ENCODE measurements at places on chromosomes 7 and 10.

GRCh38 chr10:125661431-125661940 is 21.5 kb downstream of the TEX36 start:
- no peak for DNase-seq

DNA sequence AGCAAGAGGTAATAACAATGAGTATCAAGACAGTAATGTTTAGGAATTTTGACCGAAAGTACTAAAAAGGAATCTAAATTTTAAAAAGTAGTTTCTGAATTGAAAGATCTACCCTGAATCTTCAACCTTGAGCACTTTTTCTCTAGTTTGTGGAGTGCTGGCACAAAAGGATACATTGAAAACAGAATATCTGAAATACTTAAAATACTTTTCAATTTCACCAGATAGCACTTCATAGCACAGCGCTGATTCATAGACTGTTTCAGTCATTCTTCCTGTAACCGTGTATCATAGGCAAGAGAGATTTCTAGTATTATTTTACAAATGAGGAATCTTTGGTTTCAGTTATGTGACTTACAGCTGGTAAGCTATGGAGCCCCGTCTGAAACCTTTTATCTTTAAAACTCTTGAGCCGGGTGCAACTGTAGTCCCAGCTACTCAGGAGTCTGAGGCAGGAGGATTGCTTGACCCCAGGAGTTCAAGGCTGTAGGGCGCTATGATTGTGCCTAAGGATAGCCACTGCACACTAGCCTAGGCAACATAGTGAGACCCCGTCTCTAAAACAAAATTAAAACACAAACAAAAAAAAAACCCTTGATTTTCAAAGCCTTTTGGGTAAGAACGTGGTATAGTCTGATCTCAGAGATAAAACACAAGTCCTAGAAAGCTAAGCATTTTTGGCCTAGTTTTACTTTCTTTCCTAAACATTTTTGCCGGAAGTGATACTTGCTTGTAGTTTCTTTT is 35.1 kb downstream of the FHIP2A start:
- DNase-seq, result no peak

GRCh38 chr7:55117286-55117685 is 98.5 kb downstream of the EGFR start:
- DNase-seq, result peak; percentile 77

- DNase-seq, result no peak
These were observed 37.1 kb downstream of the STEAP4 start for GRCh38 chr7:88269586-88269985.

- DNase-seq, result no peak
These were observed 67.9 kb upstream of the BMPER start for GRCh38 chr7:33837356-33837851.

DNA sequence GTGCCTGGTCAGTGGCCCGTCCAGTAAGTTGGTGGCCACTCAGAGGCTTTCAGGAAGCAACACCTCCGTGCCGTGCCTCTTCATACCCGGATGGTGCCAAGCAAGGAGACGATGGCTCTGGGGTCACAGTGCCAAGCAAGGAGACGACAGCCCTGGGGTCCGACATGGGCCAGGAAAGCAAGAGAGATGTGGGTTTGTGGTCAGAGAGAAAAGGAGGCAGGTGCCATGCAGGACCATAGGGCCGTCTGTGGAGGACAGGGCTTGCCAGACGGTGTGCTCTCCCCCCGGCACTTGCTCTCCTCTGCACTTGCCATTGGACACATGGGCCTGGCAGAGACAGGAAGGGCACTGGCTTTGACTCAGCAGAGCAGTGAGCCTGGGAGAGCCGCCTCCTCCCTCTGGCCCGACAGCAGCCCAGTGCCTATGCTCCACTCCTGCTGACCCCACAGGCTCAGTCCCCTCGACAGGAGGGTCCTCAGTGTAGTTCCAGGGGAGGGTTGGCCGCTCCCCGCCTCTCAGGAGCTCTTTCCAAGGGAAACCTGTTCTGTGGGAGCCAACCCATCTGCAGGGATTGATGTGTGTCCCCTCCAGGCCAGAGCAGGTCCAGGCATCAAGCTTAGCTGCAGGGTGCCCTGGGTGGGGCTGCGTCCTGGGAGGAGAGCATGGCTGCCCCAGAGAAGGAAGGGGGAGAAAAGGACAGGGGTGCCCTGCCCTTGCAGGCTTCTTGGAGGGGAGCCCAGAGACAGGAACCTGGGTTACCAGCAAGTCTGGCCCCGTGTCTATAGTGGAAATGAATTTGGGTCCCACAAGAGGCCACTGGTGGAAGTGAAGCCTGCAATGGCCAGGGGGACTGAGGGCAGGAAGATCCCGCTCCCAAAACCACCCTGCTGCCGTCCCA is 7.6 kb upstream of the CALML5 start:
- DNase-seq, result no peak

- DNase-seq, result no peak
These were observed 83.7 kb downstream of the CYP2C19 start for GRCh38 chr10:94846204-94846603.

- no peak for DNase-seq
These were observed 60.7 kb downstream of the ZRANB1 start for GRCh38 chr10:125002423-125003145.

DNA sequence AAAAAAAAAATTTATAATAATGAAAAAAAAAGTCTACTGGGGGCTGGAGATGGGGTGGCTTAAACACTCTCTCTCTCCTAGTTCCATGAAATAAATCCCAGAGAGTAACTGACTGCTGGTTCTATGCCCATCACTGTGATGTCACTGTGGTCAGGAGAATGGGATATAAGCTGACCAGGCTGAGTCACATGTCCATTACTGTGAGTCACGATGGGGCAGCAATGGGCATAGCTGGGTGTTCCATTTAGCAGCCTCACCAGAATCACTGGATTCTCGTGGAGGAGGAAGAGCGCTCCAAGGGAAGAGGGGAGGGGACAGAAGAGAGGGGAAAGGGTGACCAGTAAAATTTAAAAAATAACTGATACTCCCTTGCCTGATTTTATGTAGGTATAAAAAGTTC is 37.1 kb downstream of the MASTL start:
- DNase-seq, result no peak

DNA sequence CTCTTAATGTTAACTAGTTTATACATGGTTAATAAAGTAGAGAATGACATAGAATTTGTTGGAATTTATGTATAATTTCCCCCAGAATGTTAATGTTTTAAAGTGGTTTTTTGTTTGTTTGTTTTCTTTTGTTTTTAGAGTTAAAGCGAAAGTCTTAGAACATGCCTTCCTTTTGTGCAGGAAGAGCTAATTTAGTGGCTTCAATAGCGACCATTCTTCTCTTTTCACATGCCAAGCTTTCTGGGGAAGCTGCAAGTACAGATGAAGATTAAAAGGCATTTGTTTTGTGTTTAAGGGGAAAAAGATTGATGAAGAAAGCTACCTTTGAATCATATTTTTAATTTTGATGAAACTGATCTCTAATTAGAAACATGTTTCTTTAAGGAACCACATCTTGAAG is 256.3 kb upstream of the CSTF2T start:
- DNase-seq, result no peak

- no peak for DNase-seq
These were observed 829.0 kb downstream of the TNS3 start for GRCh38 chr7:46752881-46753366.

DNA sequence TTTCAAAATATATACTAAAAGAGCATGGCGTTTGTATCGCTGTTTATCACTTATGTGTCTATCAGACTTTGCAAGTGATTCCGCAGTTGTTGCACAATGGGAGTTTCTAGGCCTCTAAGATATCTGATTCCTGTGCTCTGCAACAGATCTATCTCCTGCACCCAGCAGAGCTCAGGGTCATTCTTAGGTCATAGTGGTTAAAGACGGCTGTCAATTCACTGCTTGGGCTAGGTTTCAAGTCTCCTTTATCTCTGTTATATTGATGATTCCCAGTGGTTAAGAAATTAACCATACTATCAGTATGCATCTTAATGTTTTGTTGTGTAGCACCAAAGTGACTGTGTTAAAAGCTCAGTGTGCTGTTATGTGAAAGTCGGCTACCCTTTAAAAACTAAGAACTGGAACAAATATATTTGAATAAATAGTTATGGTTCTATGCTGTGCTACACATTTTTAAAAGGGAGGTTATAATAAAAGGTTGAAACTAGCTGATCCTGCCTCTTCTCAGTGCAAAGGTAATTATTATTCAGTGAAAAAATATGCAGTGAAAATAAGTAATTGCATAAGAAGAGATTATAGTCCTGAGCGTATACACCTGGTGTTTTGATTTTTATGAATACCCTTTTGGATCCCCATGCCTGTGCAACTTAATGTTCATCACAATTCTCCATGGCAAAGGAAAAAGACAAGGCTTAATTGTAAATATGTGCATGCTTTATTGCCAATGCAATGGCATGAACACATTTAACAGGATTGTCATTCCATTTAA is 24.0 kb downstream of the HOXA1 start:
- DNase-seq, result no peak

DNA sequence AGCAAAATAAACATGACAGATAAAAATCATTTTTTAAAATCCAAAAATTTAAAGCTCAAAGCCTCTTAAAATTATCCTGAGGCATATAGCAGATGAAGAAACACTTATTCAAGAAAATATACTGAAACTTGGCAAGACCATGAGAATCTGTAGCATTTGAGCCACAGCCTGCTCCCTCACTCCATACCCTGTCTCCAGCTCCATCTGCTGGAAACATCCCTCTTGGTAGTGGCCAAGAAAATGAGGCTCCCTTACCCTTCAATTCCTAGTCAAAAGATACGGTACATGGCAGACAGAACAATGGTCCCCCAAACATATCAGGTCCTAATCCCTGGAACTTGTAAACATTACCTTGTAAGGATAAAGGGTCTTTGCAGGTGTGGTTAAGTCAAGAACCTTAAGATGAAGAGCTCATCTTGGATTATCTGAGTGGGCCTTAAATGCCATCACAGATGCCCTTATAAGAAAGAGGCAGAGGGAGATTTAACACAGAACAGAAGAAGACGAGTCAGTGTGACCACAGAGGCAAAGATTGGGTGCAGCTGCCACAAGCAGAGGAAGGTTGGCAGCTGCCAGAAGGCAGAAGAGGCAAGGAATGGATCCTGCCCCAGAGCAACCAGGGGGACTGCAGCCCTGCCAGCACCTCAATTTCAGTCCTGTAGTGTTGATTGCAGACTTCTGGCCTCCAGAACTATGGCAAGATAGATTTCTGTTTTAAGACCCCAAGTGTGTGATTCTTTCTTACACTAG is 149.4 kb downstream of the ZNF248 start:
- no peak for DNase-seq

GRCh38 chr7:37445064-37445723 is 3.5 kb downstream of the ELMO1 start:
- no peak for DNase-seq

DNA sequence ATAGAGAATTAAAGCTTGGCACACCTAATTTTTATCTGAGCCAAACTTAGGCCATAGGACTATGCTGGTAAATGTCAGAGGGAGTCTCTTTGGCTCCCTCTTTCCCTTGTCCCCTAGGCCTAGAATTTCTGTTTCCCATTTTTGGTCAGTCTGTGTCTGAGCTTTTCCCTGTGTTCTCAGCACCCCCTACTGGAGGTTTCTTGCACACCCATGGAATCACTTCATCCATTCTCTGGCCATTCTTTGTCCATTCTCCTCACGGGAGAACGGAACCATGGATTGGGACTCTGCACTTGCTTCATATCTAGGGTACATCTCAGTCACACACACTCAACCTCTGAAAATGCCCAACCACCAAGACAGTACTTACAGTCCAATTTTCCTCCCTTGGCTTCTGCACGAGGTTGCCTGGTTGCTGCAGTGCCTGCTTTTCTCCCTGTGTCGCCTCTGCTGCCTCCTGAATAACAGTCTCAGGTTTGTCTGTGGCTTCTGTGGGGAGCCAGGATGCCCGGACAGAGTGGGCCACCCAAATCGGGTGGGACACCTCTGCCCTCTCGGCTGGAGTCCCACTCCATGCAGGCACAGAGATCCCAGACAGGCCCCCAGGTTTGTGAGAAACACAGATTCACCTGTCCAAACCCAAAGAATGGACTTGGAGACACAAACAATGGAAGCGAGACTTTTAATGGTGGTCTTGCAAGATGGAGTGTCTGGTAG is 35.1 kb upstream of the DNAH11 start:
- DNase-seq, result no peak

- no peak for DNase-seq
These were observed 75.4 kb upstream of the PDSS1 start for GRCh38 chr10:26621889-26622711.

DNA sequence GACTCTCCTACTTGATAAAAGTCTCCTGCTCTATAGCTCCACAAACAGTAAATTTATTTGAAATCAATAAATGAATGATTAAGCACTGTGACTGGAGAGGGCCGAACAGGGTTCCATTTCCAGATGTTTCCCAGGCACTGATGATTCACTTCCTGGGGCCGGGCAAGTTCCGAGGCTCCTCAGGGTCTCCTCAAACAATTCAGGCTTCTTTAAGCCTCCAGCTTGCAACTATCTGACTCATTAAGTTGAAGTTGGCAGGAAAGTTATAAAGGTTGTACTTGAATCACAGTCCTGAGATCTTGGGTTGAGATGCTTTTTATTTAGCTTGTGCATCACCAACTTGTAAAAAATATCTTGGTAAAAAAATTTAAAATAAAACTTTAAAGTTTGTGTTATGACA is 612.9 kb downstream of the DNAJB6 start:
- DNase-seq, result no peak

- DNase-seq, result no peak
These were observed 35.9 kb upstream of the CCSER2 start for GRCh38 chr10:84292502-84292901.

- DNase-seq, result no peak
These were observed 57.7 kb downstream of the PRTFDC1 start for GRCh38 chr10:24894728-24895127.

- DNase-seq, result no peak
These were observed 36.5 kb downstream of the KMT2E start for GRCh38 chr7:105050493-105050892.

DNA sequence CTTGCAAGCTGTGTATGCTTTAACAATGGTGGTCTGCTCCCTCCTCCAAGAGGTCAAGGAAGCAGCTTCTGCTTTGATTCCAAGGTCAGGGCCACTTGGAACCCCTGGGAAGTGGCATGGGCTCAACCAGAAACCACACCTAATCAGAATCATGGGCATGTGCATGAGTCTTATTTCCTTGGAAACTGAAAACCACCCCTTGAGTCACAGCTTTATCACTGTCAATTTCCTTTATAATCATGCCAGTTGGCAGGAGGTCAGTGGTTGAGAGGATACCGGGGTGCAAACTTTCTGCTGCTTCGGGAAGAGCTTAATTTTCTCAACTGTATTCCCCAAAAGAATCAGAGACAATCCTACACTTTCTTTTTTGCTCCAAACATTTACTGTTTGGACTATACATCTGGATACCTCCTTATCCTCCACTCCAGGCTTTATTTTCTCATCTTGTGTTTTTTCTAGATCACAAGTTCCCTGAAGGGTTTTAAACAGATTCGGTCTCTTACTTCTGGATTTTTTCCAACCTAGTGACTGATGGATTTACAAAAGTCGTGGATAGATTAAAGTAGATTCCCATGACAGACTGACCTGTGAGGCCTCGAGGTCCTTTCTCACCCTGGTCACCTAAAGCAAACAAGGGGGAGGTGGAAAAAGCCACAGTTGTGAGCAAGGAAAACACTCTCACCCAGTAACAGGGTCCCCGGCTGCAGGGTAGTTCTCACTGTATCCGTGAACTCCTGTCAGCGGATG is 36.0 kb downstream of the COL17A1 start:
- DNase-seq, result no peak

- no peak for DNase-seq
These were observed 9.2 kb downstream of the IKZF5 start for GRCh38 chr10:122999347-122999746.

- DNase-seq, result no peak
These were observed 46.1 kb upstream of the LRRC17 start for GRCh38 chr7:102866535-102867215.

GRCh38 chr7:99514050-99514449 is 9.6 kb downstream of the ZKSCAN5 start:
- no peak for DNase-seq

GRCh38 chr7:94400022-94400421 is 5.3 kb downstream of the COL1A2 start:
- no peak for DNase-seq
